Astrocyte of the cerebellum (primary cell): ENCODE measurements at places on chromosomes 3 and 15.

GRCh38 chr3:136495213-136495612 lies 245.1 kb downstream of the PCCB start:
- DNase-seq, result no peak

DNA sequence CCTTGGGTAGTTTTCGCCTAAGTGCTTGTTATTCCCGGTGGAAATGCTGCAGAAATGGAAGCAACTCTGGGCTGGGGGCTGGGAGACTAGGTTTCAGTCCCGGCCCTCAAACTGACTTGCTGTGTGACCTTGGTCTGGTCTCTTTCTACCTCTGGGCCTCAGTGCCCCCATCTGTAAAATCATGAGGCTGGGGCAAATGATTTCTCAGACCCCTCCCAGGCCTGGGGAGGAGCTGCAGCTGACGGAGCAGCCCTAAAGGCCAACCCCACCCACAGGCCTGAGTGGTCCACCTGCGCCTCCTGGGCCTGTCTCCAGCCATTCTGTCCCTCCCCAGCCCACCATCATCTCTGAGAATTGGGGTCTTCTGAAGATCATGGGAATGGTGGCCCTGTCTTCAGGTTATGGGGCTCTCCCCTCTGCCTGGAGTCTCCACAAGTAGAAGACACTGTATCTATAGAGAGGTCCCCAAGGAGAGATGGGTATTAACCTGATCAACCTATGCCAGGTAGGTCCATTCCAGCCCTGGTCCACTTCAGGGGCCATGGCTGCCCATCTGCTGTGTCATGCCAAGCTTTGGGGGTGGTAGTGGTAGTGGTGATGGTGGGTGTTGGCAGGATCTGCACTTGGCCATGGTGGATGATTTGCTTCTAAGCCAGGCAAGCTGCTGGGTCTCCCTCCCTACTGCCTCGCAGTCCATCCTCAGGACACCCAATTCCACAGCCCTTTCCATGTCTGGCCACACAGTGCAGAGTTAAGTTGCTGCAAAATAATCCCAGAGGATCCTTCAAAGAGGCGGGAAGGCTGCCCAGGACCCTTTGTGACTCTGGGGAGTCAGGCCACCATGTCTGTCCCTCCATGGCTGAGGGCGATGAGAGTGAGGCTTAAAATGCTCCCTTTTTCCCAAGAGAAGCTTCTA lies 46.0 kb downstream of the ITGA11 start:
- no peak for DNase-seq

GRCh38 chr3:30073622-30074021 lies 532.8 kb upstream of the TGFBR2 start:
- DNase-seq, result no peak

DNA sequence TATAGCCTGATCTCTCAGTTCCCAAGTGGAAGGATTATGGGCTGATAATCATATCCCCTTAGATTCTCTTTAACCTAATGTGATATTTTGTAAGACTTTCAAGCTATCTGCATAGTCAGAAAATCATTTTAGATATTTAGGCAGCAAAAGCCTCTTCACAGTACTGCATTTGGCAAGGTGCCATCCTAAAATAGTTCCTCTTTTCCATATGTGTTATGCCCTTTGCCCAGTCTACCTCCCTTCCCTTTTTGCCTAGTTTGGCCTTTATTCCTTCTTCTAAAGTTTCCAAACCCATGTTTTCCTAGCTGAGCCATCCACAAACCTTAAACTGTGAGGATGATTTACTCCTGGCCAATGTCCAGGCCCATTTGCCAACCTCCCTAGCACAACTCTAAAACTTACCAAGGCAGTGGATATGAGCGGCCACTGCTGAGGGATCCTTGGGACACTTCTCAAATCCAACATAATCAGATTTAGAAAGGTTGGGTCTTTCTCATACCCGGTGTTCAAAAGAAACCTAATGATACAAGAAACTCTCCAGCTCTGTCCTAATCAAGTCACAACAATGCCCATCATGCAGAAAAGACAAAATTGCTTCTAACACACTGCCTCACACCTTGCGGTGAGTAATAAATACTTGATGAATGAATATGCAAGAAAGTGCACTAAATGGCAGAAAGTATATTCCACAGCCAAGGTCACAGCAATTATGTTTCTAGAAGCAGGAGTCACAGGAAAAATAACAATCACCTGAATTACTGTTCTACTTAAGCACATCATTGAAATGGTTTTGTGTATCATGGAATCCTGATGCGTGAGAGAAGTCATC lies 493.9 kb downstream of the NLGN1 start:
- no peak for DNase-seq

- DNase-seq, result no peak
Measured at GRCh38 chr3:160038862-160039562, 50.4 kb downstream of the IL12A start.

- DNase-seq, result no peak
Measured at GRCh38 chr3:52132930-52133329, 21.3 kb downstream of the POC1A start.

- DNase-seq, result no peak
Measured at GRCh38 chr3:129834580-129834979, 58.9 kb downstream of the TMCC1 start.
